ENCODE measurements at places on chromosomes 6 and 20.

DNA sequence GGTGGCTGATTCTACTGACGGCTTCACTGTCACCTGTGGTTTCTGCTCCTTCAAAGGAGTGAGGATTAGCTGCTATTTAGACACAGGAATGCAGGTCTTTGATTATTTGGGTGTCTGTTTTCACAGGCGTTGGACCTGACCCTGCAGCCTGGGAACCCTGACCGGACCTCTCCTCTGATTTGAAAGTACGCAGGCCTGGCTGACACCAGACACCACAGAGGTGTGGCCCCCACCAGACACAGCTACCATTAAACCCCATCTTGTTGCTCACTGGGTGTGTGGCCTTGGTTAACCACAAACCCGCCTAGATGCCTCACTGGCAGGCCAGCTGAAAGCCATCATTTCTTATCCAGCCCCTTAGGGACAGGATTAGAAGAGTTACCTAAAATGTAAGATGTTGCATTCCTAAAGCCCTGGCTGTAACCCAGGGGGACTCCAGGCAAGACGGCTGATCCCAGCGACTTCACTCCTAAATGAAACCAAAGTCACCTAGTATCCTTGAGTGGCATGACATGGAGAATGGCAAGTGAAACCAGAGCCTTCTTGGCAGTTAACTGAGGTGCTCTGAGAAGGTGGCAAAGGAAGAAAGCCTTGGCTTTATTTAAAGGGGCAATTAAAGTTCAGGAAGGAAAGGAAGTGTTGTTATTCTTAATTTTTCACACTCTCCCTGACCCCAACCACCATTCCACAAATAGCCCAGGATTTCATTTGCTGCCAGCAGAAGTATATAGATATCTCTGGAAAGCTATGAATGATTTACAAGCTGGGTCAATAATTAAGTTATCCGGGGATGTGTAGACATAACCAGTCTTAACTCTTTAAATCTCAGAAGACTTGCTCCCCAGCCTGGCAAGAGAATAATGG is 169.9 kb downstream of the QRSL1 start:
- DNase-seq = no peak

DNA sequence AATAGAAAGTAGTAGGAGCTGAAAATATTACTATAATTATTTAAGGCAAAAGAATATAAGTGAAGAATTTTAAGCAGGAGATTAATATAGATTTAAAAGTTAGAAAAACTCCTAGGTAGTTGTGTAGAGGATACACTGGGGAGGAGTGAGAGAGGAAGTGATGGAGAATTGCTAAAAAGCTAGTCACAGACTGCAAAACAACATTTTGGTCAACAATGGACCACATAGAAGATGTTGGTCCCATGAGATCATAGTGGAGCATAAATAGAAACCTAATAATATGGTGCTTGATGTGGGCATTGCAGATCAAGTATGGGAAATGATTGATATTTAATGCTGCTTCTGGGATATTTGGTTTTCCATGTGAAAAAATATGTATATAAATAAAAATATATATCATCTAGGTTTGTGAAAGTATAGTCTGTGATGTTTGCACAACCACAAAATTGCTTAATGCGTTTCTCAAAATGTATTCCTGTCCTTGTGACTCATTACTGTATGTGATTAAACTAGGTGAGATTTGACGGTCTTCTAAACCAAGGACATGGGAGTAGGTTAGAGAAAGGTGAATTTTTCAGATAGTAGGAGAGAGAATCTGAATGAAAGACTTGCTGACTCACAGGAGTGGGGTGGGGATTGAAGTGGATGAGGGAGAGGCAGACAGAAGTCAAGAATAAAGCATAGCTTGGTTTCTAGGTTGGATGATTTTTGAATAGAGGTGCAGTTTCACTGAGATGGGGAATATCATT is 174.0 kb downstream of the BCKDHB start:
- DNase-seq = no peak

- no peak for DNase-seq
Observed at GRCh38 chr6:51868591-51869355, 218.6 kb downstream of the PKHD1 start.

GRCh38 chr6:98469141-98469540 is 365.2 kb upstream of the POU3F2 start:
- no peak for DNase-seq

All from CD4-positive, alpha-beta T cell treated with Interleukin-2 at 100 ng/mL for 4 hours (primary cell).